ENCODE measurements at places on chromosomes 5 and 9. TPM values are rescaled to one million over a fixed set of nuclear protein-coding genes. Genes with fewer than 3 reads are reported as not detected.
A peak's percentile ranks its signal among the peaks of the same experiment; 100 is the strongest.

The LCN1 gene
- total RNA-seq = not detected

The PCDHA10 gene
- total RNA-seq = 18.3 TPM

DNA sequence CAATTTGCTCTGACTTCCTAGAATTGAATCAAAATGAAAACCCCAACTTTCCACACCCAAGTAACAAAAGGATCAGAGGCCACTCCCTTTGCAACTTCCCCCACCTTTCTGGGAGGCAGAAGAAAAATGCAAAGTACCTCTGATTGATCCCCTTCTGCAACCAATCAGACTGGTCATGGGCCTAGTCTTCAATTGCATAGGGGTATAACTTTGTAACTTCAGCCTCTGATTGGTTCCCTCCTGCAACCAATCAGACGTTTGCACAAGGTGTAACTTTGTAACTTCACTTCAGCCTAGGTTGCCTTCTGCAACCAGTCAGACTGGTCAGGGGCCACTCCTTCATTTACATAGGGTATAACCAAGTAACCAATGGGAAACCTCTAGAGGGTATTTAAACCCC, 38.3 kb upstream of the CNOT6 start:
- H3K4me3 ChIP-seq = no peak overlapping the region
- H3K27ac ChIP-seq = no peak overlapping the region
- H3K36me3 ChIP-seq = no peaks in the 10 kb centered on the region
- H3K4me1 ChIP-seq = no peaks in the 10 kb centered on the region

- H3K27ac ChIP-seq = peak overlapping the region; percentile 95
- no peaks in the 10 kb centered on the region for H3K27me3 ChIP-seq
- H3K4me1 ChIP-seq = peaks cover 53% of the 10 kb centered on the region
These were observed 25.2 kb downstream of the OCLN start for GRCh38 chr5:69517763-69518212.

The HTR4 gene
- not detected for total RNA-seq

DNA sequence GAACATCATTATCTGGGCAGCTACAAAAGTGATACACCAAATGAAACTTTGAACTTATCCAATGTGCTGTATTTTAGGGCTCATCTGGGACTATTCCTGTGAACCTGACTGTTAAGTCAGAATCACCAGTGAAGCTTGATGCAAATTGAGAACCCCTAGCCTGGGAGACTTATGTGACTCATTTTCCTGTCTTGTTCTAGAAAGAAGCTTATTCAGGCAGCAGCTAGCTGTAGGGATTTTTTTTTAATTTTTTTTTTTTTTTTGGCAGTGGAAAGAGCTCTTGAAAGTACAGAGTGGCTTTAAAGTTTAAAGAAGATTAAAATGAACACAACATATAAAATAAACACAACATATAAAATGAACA, 81.1 kb upstream of the TNFAIP8 start:
- H3K4me1 ChIP-seq = peaks cover 17% of the 10 kb centered on the region
- no peaks in the 10 kb centered on the region for H3K36me3 ChIP-seq
- no peaks in the 10 kb centered on the region for H3K27me3 ChIP-seq
- DNase-seq = no peak
- H3K4me3 ChIP-seq = no peak overlapping the region

DNA sequence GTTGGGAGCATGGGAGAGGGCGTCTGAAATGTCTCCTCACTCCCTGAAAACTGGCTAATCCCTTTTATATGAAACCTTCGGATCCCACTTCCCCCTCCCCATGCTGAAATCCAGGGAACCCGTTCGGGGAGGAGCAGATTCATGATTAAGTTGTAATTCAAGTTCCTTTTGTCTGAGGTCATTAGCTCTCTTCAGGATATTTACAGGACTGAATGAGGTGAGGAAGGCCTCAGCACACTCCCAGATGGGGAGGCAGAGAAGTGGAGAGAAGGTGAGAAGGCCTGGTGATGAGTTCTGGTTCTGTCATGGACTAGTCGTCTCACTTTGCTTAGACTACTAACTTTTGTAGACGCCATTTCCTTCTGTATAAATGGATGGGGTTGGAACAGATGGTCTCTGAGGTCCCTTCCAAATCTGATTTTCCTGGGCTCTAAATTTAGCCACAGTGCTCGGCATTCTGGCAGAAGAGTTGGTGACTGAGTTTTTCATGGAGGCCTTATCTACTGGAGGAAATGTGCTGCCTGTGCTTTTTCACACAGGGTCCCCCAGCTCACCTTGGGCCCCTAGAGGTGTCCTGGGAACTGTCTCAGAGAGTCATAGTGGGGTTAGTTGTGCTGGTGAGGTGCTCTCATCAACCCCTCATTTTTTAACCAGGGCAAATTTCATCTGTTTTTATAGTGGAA, 62.3 kb downstream of the PRDM6 start:
- H3K4me1 ChIP-seq = no peaks in the 10 kb centered on the region
- no peak for DNase-seq
- no peak overlapping the region for H3K4me3 ChIP-seq
- H3K27me3 ChIP-seq = peaks cover 44% of the 10 kb centered on the region
- H3K27ac ChIP-seq = no peak overlapping the region

GRCh38 chr9:125125523-125125922, 17.8 kb downstream of the SCAI start:
- H3K36me3 ChIP-seq = peaks cover 2% of the 10 kb centered on the region

GRCh38 chr5:81909677-81910076, 62.1 kb upstream of the ATG10 start:
- H3K4me3 ChIP-seq = no peak overlapping the region
- peaks cover 57% of the 10 kb centered on the region for H3K27me3 ChIP-seq
- no peaks in the 10 kb centered on the region for H3K36me3 ChIP-seq
- H3K27ac ChIP-seq = no peak overlapping the region
- peaks cover 33% of the 10 kb centered on the region for H3K4me1 ChIP-seq
- DNase-seq = no peak

The PCDHB13 gene
- 7.4 TPM for total RNA-seq

GRCh38 chr9:96087669-96088299, 212.3 kb downstream of the ERCC6L2 start:
- peak; percentile 25 for DNase-seq
- H3K36me3 ChIP-seq = no peaks in the 10 kb centered on the region
- no peak overlapping the region for H3K4me3 ChIP-seq
- peaks cover 19% of the 10 kb centered on the region for H3K4me1 ChIP-seq
- peaks cover 9% of the 10 kb centered on the region for H3K27me3 ChIP-seq
- H3K27ac ChIP-seq = peak overlapping the region; percentile 42

- peaks cover 25% of the 10 kb centered on the region for H3K4me1 ChIP-seq
- H3K36me3 ChIP-seq = peaks cover 6% of the 10 kb centered on the region
- H3K27ac ChIP-seq = no peak overlapping the region
- H3K27me3 ChIP-seq = no peaks in the 10 kb centered on the region
These were observed 39.3 kb downstream of the RAI14 start for GRCh38 chr5:34695275-34696027.

DNA sequence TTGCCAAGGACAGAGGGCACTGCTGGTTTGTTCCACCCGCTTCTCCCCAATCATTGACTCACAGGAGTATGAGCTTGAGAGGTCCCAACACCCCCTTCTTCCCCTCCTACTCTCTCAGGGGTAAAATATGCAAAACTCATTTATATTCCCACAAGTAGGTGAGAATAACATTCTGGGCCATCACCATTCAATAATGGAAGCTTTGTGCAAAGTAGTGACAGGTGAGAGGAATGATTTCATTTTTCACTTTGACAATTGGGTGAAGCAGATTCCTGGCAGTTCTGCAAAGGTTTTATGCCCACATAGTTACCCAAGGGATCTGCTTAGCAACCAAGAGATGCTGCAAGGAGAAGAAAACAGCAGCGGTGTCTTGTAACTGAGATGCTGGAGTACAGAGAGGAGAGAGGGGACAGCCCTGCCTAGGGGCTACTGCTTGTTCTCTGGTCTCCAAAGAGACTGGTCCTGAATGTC, 137.6 kb downstream of the CMYA5 start:
- no peak overlapping the region for H3K4me3 ChIP-seq
- H3K4me1 ChIP-seq = no peaks in the 10 kb centered on the region
- no peaks in the 10 kb centered on the region for H3K36me3 ChIP-seq

The FBP1 gene
- total RNA-seq = 6.0 TPM

The SLC6A3 gene
- not detected for total RNA-seq

DNA sequence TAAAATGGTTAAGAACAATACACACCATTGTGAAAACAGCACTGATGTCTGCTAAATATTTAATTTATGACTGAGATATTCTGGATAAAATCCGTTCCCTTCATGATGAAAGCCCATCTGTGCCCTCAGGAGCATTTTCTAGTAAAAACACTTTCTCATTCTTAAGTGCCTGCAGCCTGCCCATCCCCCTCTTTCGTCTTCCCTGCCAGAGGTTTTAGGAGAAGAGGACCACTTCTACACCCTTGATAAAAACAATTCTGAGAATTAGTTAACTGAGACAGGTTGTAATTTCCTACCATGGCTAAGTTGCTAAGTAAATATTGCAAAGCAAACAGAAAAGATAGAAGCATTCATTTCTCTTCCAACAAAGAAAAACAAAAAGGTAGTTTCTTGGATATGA, 272.6 kb downstream of the ATPSCKMT start:
- H3K27ac ChIP-seq = no peak overlapping the region
- H3K4me3 ChIP-seq = no peak overlapping the region
- H3K4me1 ChIP-seq = peaks cover 4% of the 10 kb centered on the region
- no peak for DNase-seq

DNA sequence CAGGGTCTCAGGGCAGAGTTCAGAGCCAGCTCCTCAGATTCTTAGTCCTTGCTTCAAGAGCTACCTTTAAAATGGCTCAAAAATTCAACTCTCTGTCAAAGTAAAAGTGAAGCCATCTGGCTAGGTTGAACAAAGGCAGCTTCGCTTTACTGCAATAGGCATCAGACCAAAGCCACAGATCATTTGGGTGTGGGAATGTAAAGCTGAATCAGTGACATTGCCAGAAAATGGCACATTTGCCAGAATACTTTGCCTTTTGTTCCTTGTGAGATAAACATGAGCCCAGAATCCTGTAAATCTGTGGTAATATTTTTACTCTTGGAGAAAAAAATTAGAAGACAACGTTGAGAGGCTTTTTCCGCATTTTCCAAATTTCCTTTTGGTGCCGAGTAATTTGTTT, 210.5 kb downstream of the PALM2AKAP2 start:
- DNase-seq = no peak
- H3K4me1 ChIP-seq = no peaks in the 10 kb centered on the region
- no peaks in the 10 kb centered on the region for H3K36me3 ChIP-seq
- H3K27ac ChIP-seq = no peak overlapping the region
- H3K4me3 ChIP-seq = no peak overlapping the region
- no peaks in the 10 kb centered on the region for H3K27me3 ChIP-seq

DNA sequence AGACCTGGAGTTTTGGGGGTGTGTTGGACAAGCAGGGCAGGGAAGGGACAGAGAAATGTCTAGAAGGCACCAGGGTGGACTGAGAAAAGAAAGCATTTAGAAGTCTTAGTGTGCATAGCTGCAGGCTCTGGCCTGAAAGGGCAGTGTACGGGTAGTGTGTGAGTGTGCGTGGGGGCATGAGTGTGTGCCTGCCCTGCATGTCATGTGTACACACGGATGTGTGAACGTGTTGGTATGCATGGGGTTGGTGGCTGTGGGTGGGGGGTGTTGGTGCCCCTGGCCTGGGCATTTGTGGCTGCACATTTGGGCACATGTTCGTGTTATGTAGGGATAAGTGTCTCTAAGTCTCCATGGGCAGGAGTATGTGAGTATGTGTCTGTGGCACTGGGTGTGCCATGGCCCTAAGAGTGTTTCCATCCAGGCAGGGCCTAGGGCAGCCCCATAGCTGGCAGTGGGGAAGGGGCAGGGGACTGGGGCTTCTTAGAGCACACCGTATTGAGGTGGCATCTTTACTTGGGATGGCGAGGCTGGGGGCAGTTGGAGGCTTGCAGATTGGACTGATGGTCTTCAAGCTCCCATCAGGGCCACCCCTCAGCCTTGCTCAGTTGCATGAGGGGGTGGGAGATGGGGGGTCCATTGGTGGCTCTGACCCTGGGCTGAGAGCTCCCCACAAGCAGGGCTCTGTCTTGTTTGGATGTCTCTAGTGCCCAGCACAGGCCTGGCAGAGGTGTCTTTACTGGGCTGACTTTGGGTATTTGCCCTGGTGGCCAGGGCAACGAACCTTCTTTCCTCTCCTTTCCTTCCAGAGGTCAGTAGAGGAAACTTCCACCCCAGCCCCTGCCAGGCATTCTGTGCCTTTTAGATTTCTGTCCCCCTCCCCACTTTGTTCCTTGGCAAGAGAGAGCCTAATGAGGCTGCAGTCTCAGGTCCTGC, 15.0 kb downstream of the PSD2 start:
- H3K27ac ChIP-seq = no peak overlapping the region
- H3K36me3 ChIP-seq = no peaks in the 10 kb centered on the region
- H3K27me3 ChIP-seq = peaks cover 39% of the 10 kb centered on the region
- H3K4me1 ChIP-seq = no peaks in the 10 kb centered on the region
- no peak overlapping the region for H3K4me3 ChIP-seq
- DNase-seq = no peak

DNA sequence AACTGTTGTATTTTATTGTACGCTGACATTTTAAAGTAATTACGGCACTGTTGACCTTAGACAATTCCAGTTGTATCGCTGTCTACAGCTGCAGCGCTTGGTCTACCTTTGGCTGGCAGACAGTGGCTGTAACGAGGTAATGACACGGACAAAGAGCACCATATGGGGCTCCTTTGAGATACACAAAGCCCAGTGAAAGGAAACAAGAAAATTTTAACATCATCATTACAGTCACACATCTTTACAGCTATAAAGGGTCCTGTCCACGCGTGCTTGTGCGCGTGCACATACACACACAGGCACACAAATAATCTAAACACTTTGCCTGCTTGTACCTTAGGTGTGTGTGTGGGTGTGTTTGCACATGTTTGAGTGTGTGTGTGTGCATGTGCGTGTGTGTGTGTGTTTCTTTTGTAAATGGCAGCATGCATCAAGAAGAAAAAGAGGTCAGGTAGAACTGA, 946.0 kb downstream of the NR2F1-AS1 start:
- no peaks in the 10 kb centered on the region for H3K27me3 ChIP-seq
- peak overlapping the region; percentile 53 for H3K27ac ChIP-seq
- H3K36me3 ChIP-seq = no peaks in the 10 kb centered on the region
- H3K4me1 ChIP-seq = peaks cover 9% of the 10 kb centered on the region

- H3K27ac ChIP-seq = no peak overlapping the region
- DNase-seq = no peak
- H3K4me1 ChIP-seq = no peaks in the 10 kb centered on the region
- H3K27me3 ChIP-seq = peaks cover 45% of the 10 kb centered on the region
- no peak overlapping the region for H3K4me3 ChIP-seq
These were observed 29.6 kb downstream of the C5orf58 start for GRCh38 chr5:170262061-170263045.

DNA sequence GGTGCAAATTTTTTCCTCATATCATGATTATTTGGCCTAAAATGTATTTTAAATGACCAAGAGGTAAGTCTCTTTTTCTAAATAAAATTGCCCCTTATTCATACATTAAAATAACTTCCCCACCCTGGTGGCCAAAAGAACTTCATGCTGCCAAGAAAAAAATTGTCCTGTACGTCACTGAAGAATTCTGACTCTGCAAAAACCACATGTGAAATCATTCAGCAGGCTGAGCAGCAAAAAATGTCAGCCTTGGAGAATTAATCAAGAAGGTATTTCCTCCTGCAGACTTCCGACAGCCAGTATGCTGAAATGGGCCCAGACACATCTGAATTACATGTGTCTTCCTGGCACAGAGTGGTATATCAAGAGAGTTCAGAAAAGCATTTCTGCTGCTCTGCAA, 94.6 kb upstream of the HMHB1 start:
- H3K36me3 ChIP-seq = no peaks in the 10 kb centered on the region
- H3K27me3 ChIP-seq = no peaks in the 10 kb centered on the region
- H3K27ac ChIP-seq = no peak overlapping the region
- DNase-seq = no peak
